ENCODE measurements at places on chromosomes 1 and 21. TPM values are rescaled to one million over a fixed set of nuclear protein-coding genes. Genes with fewer than 3 reads are reported as not detected.

The HTR6 gene
- 0.14 TPM for total RNA-seq

The SELENOF gene
- 138 TPM for total RNA-seq

The BGLAP gene
- total RNA-seq: 4.8 TPM

The ZNF362 gene
- 23.1 TPM for total RNA-seq

GRCh38 chr1:24925963-24926362 is 4.1 kb downstream of the RUNX3 start:
- DNase-seq: no peak
- no peaks in the 10 kb centered on the region for H3K27me3 ChIP-seq
- H3K27ac ChIP-seq: peak overlapping the region; percentile 72
- H3K4me3 ChIP-seq: peak overlapping the region; percentile 92

GRCh38 chr1:117760069-117760468 is 154.2 kb downstream of the TENT5C start:
- H3K27me3 ChIP-seq: peaks cover 18% of the 10 kb centered on the region
- no peaks in the 10 kb centered on the region for H3K36me3 ChIP-seq
- H3K4me1 ChIP-seq: peaks cover 8% of the 10 kb centered on the region
- H3K27ac ChIP-seq: no peak overlapping the region
- no peak for DNase-seq
- no peak overlapping the region for H3K4me3 ChIP-seq

DNA sequence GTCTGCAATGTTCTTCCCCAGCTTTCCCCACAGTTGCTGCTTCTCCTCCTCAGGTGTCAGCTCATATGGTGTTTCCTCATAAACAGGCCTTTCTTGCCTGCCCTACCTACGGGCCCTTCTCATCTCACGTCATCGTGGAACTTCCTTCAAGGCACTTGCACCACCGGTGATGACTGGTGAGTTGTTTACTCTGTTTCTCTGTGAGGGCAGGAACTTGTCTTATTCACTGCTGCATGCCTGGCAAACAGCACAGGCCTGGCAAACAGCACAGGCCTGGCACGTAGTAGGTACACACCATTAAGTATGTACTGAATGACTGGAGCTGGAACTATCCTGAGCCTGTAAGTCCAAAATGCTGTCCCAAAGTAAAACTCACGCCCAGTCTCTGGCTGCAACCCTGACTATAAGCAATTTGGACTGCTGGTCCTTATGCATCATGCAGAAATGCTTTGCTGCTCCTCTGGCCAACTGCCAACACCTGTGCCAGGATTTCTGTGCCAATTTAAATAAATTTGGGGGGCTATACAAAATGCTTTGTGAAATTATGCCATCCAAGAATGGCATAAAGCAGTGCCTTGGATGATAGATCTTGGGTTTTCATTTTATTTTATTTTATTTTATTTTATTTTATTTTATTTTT is 25.7 kb downstream of the STK40 start:
- H3K27ac ChIP-seq: peak overlapping the region; percentile 84
- peaks cover 13% of the 10 kb centered on the region for H3K4me1 ChIP-seq
- DNase-seq: no peak
- peaks cover 19% of the 10 kb centered on the region for H3K36me3 ChIP-seq
- H3K4me3 ChIP-seq: no peak overlapping the region
- H3K27me3 ChIP-seq: no peaks in the 10 kb centered on the region

- no peak for DNase-seq
- no peak overlapping the region for H3K4me3 ChIP-seq
- H3K27me3 ChIP-seq: peaks cover 7% of the 10 kb centered on the region
- H3K4me1 ChIP-seq: peaks cover 16% of the 10 kb centered on the region
- no peaks in the 10 kb centered on the region for H3K36me3 ChIP-seq
Measured at GRCh38 chr1:25065321-25065721, 135.2 kb upstream of the RUNX3 start.

DNA sequence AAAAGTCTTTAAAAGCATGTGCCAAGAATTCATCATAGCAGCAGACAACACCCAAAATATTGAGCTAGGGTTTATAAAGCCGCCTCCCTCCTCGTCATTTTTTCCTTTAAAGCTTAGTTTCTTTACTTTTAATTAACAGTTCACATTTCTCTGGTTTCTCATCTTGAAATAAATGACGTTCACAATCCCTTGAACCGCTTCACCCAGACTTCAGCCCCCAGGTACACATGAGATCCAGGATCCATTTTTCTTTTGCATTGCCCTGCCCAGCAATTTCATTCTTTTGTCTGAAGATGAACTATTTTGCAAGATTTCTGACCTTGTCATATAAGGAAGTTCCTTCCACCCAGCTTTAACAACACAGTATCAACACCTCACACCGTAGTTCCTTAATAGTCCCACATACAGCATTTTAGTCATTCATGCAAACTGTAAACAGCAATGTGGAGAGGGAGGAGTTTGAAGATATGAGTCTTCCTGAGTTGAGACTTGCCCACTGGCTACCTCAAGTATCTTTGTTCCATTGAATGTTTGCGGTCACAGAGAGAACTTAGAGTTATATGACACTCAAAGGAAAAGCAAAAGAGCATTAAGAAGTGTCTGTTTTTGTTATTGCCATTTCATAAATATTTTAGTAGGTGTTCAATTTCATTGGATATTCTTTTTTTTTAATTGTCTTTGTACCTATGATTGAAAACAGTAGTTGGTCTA is 35.3 kb upstream of the CACYBP start:
- H3K36me3 ChIP-seq: peaks cover 1% of the 10 kb centered on the region
- H3K4me3 ChIP-seq: peak overlapping the region; percentile 85
- no peaks in the 10 kb centered on the region for H3K27me3 ChIP-seq
- DNase-seq: no peak
- H3K27ac ChIP-seq: peak overlapping the region; percentile 85
